ENCODE measurements at places on chromosomes 13 and 19.

DNA sequence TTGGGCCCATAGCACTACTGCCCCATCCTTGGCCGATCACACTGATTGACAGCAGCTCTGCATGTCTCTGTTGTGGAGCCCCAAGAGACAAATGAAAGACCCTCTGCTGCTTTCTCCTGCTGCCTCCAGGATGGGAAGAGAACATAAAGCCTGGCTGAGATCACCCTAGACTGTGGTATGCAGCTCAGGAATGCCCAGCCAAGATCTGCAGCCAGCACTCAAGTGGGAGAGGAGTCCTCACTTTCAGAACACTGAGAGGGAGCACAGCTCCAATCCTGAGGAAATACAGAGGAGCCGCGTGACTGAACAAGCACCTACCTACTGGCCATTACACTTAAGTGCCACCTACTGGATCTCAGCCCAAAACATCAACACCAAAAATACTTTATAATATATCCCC, 203.0 kb downstream of the POSTN start:
- DNase-seq: no peak

- no peak for DNase-seq
Measured at GRCh38 chr19:18204394-18205199, 755 bp upstream of the RAB3A start.

- no peak for DNase-seq
Measured at GRCh38 chr19:7159105-7159933, 89.8 kb downstream of the ZNF557 start.

- no peak for DNase-seq
Measured at GRCh38 chr13:102642029-102642428, 45.2 kb downstream of the TPP2 start.

All from activated CD4-positive, CD25-positive, alpha-beta regulatory T cell treated with anti-CD3 and anti-CD28 coated beads, Interleukin-2, amount 50 U/mL, for 16 hours (primary cell).